ENCODE measurements at places on chromosomes 5 and 9. TPM values are rescaled to one million over a fixed set of nuclear protein-coding genes. Genes with fewer than 3 reads are reported as not detected.

The PCDHB5 gene
- total RNA-seq, result 2.9 TPM

The RNF20 gene
- 48.5 TPM for total RNA-seq

The PPP1R26 gene
- 38.0 TPM for total RNA-seq

- DNase-seq, result no peak
Observed at GRCh38 chr9:91043056-91043810, 241.6 kb downstream of the SYK start.

DNA sequence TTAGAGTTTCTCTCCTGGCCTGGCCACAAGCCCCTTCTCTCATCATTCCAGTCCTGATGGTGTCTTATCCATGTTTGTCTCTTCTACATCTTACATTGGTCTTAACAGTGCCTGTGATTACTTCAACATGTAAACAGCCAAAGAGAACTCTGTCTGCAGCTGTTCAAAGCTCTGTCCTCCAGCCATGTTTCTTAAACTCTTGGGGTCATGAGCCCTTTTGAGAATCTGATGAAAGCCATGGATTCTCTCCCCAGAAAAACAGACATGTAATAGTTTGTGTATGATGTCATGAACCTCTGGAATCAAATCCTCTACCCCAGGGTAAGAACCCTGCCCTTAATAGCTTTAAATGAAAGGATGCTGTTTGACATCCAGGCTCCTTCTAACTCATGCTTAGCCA, 30.1 kb downstream of the MAMDC2 start:
- DNase-seq, result no peak

GRCh38 chr5:36017622-36018021, 26.4 kb upstream of the UGT3A1 start:
- no peak for DNase-seq

GRCh38 chr5:134965271-134965825, 2.4 kb upstream of the CATSPER3 start:
- DNase-seq, result no peak

DNA sequence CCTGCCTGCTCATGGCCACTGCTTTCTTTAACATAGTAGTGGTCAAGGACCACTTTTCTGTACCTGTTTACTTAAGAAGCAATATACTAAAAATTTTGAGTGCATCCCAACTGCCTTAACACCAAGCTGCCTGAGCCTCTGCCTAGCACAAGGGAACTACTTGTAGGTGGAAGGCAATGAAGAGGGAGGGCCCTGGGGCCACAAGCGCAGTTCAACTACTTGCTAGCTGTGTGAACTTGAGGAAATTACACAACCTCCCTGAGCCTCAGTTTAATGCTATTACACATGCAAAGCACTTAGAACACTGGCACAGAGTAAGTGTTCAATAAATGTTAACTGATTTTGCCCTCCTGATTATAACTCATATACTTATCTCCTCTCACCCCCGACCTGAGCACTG, 6.3 kb downstream of the ARL15 start:
- DNase-seq, result no peak

DNA sequence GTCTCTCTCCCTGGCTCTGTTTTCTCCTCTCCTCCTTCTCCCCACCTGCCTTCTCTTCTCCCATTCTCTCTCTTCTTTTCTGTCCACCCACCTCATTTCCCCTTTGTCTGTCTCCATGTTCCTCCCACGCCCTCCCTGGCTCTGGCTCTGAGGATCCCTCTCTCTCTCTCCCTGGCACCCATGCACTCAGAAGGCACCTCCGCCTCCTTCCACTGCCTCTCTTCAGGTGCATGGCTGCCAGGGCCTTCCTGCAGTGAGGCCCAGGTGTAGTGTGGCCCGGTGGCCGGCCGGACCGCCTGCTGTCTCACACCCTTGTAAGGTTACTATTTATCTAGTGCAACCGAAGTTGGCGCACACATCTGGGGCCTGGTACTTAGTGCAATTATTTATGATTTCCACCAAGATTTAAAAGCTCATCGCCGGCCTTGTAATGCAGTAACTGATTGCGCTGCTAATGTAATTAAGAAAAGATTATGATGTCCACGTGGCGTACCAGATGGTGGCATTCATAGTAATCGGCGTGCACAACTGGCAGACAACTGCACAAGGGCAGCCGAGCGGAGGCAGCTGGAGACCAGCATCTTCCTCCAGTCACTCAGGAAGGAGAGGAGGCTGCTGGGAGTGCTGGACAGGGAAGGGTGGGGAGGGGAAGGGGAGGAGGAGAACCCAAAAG, 50.4 kb upstream of the MVB12B start:
- no peak for DNase-seq

All from H9 (cell line).